ENCODE measurements at places on chromosomes 3 and 15.

DNA sequence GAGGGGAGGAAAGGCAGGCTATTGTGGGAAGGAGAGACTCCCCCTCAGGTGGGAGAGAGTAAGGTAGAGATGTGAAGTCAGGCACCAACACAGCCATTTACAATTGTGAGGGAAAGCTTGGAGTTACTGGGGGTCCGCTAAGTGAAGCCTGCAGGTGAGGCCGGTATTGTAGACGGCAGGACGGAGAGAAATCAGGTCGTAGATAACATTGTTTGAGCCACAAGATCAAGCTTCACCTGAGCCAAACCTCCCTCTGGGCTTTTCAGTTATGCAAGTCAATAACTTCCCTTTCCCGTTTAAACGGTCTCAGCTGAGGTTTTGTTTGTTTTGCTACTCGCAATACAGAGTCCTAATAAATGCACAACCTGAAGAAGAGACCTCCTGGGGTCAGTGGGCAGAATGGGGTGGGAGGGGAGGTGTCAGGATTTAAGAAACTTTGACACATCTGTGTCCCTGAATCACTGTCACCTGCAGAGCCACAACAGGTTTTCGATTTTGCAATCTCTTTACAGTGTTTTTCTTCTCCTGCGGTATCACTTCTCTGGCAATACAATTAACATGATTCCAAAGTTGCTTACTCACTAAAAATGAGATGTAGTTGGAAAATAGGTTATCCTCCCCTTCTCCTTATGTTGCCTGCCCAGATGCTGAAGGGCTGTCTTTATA, 72.0 kb upstream of the GLCE start:
- no peak for DNase-seq

DNA sequence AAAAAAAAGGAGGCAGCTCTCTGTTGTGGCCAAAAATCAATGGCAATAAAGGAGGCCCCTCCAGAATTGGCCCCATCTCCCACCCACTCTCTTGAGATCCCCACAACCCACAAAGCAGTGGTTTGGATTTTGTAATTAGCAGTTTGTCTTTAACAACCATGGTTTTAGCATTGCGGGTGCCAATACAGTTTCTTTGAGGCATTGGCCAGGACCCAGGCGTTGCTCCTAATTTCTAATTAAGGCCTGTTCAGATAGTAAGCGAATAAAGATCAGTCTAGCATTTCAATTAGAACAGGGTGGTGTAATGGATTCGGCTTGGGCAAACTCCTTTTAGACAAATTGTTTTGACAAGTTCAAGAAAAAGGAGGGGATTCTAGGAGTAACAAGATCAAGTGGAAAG, 23.6 kb upstream of the UACA start:
- DNase-seq: no peak

GRCh38 chr3:157029365-157029790, 130.6 kb downstream of the CCNL1 start:
- DNase-seq: no peak

- no peak for DNase-seq
These were observed 41.4 kb downstream of the COL6A6 start for GRCh38 chr3:130558366-130558765.

DNA sequence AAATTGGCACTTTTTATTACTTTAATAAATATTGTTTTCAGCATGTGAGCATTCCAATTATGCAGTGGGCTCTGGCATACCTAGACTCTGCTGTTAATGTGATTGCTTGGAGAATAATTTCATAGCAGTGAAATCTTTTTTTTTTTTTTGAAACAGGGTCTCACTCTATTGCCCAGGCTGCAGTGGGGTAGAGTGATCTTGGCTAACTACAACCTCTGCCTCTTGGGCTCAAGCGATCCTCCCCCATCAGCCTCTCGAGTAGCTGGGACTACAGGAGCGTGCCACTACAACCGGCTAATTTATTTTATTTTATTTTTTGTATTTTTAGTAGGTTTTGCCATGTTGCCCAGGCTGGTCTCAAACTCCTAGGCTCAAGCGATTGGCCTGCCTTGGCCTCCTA, 14.6 kb upstream of the CORO2B start:
- DNase-seq: no peak

DNA sequence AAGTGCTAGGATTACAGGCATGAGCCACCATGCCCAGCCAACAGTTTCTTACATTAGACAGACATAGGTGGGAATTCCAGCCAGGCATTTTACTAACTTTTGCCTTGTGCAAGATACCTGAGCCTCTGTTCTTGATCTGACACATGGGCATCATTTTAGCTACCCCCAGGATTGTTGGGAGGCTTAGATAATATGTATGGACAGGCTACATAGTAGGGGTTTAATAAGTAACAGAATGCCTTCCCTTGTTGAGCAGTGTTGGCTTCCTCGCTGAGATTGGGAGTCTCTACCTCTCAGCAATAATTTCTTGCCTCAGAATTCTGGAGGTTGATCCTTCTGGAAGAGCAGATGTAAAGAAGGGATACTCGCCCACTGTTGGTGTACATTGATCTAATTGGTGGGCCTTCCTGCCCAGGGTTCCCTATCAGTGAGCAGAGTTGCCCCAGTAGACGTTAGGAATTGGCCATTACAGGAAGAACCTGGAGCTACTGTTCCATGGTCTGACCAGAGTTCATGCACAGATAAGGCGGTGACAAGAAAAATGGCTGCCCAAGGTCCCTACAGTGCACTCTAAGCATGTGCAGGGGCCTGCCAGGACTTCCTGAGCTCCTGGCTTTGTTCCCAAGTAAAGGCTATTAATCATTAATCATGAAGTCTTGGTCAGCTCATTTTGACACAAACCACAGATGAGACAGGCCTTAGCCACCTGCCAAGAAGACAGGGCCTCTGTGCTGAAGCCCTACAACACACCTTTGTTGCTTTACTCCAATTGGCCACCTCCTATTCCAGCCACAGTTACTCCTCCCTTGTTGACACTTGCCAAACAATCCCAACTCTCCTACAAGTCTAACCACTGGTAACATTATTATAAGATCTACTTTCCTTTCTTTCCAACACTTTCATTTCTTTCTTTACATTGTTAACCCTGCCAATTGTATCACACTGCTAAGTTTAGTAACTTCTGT, 5.0 kb upstream of the IL17RE start:
- no peak for DNase-seq

GRCh38 chr15:56459096-56459495, 5.8 kb downstream of the MNS1 start:
- no peak for DNase-seq

GRCh38 chr3:46574243-46574646, 8.1 kb upstream of the LRRC2 start:
- DNase-seq: no peak

DNA sequence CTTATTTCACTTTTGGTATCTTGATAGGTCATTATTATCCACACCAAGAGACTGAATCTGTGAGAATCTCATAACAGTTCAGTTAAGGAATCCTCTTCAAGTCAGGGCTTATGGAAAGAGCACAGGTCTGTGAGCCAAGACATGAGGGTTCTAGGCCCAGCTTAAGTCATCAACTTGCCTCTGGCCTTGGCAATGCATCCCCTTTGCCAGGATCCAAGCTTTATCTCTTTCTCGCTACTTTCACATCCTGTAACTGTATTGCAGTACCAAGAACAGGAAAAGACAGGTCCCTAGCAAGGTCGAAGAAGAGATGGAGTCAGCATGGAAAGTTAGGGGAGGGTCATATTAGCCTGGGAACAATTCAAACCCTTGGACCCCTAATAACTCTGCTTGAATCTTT, 13.5 kb upstream of the APOD start:
- no peak for DNase-seq

GRCh38 chr3:59133311-59133710, 83.5 kb upstream of the CFAP20DC start:
- no peak for DNase-seq

GRCh38 chr3:128070898-128071591, 18.8 kb downstream of the SEC61A1 start:
- DNase-seq: no peak
